ENCODE measurements at places on chromosomes 2 and 18.

- no peak for DNase-seq
Measured at GRCh38 chr2:217707131-217707611, 295.6 kb downstream of the TNS1 start.

DNA sequence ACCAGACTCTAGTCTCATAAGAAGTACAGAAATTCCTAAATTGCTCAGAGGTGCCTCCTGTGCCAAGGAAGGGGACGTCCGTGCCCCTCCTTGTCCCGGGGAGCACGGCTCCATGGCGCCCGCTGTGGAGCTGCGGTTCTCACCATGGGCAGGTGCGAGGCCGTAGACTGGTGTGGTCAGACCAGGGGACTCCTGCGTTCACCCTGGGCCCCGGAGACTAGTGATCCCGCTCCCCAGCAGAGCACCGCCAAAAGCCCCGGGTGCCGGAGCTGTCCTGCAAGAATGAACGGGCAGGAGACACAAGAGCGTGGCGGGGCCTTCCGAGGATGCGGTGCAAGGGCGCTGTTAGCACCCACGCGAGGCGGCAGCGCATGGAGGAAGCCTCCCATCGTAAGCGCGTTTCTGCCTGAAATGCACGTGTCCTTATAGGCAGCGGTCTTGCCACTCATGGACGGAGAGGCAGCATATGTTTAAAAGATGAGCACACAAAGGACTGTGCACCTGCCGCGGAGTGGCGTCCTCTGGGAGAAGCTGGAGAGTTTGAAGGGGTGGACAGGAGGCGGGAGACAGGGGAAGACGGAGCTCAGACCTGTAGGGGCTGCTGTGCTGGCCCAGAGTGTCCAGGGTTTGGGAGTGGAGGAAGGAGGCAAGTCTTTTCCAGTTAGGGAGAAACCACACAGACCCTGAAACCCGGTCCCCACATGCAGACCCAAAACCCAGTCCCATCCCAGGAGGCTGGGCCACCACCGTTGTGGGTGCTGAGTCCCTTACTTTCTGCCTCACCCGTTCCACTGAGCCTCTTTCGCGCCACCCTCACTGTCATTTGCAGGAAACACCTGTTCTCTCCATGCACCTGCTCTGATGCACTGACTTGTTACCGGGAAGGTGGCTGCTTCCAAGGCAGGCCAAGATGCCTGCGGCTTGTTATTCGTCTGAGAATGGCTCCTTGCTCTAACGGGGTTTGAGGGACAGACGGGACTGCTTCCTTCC is 7.5 kb upstream of the KCNG2 start:
- DNase-seq, result no peak

DNA sequence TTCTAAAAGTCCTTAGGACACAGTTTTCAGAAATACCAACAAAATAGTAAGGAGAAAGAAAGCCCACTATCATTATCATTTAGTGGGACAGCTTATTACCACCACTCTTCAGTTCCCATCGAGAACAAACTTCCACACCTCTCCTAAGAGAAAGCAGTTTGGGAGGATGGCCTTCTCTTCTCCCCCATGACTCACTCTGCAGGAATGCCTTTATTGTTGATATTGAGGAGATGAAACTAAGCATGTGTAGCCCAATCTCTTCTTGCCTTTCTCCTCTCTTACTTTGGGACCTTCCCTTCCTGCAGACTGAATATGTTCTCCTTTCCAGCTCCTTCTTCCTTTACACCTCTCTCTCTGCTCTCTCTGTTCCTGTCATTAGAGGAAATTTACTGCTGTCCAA is 30.0 kb upstream of the ERMN start:
- no peak for DNase-seq

DNA sequence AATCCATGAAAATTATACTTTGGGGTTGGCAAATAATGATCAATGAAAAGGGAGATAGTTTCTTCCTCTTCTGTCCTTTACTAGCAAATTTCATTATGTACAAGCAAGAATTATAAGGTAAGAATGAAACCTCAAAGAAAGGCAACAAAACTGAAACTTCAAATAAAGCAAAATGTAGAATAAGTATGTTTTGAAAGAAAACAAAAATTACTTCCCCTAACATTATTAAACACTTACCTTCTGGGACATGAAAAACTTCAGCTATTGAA is 29.4 kb downstream of the THADA start:
- no peak for DNase-seq

DNA sequence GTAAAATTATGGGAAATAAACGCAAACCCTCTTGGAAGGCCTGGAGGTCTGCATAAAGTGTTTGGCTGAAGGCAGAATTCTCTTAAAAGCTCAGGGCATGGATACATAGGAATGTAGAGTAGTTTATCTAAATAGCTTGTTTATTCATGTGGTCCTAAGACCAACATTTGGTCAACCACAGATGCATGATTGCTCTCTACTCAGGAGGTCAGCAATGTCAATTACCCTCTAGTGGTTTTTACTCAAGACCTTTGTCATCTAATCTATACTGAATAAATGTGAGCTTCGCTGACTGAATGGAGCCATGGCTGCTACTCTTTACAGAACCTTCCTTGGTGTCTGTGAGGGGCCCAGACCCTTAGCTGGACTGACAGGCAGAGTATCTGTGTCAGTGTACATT is 139.8 kb downstream of the ATL2 start:
- DNase-seq, result no peak
